ENCODE measurements at places on chromosomes 2 and 18. TPM values are rescaled to one million over a fixed set of nuclear protein-coding genes. Genes with fewer than 3 reads are reported as not detected.

The AKAIN1 gene
- not detected for total RNA-seq

The PDE11A gene
- total RNA-seq, result 0.53 TPM

The RALBP1 gene
- 61.4 TPM for total RNA-seq

The TMEM169 gene
- 1.8 TPM for total RNA-seq

The FTCDNL1 gene
- 1.8 TPM for total RNA-seq

The CD8B2 gene
- not detected for total RNA-seq

The SATB2 gene
- 22.1 TPM for total RNA-seq

The CPS1 gene
- 9.0 TPM for total RNA-seq

The POTEF gene
- total RNA-seq, result 13.6 TPM

The PCARE gene
- not detected for total RNA-seq

The LIPG gene
- total RNA-seq, result 6.8 TPM

The SCYGR7 gene
- not detected for total RNA-seq

The SMYD1 gene
- total RNA-seq, result not detected

The PRSS56 gene
- total RNA-seq, result not detected

The CAPN14 gene
- total RNA-seq, result 0.11 TPM

The KCNG3 gene
- 15.5 TPM for total RNA-seq

The RGPD4 gene
- 0.05 TPM for total RNA-seq

The FNDC4 gene
- 14.1 TPM for total RNA-seq

The TUBA3E gene
- total RNA-seq, result 0.18 TPM

The COLEC12 gene
- 0.39 TPM for total RNA-seq

The DSC1 gene
- total RNA-seq, result not detected

The ACOXL gene
- total RNA-seq, result 15.8 TPM

The GPR45 gene
- total RNA-seq, result not detected

The PRKAG3 gene
- not detected for total RNA-seq

The TMEM185B gene
- 9.9 TPM for total RNA-seq

The RND3 gene
- total RNA-seq, result 55.8 TPM

The NPHP1 gene
- 2.5 TPM for total RNA-seq

The ZNF385B gene
- 2.2 TPM for total RNA-seq

The EDAR gene
- 0.05 TPM for total RNA-seq

The EVX2 gene
- total RNA-seq, result not detected

The EPB41L3 gene
- 20.1 TPM for total RNA-seq

The SERPINB5 gene
- 0.18 TPM for total RNA-seq

The EEF1B2 gene
- 596 TPM for total RNA-seq

The IL1RL2 gene
- total RNA-seq, result 0.11 TPM

The OR6B2 gene
- total RNA-seq, result not detected

The GALNT13 gene
- total RNA-seq, result 8.8 TPM

The DCDC2C gene
- not detected for total RNA-seq

The CRYBA2 gene
- total RNA-seq, result not detected

The GPR35 gene
- 0.22 TPM for total RNA-seq

The AQP12B gene
- total RNA-seq, result not detected

The SPEG gene
- total RNA-seq, result 57.8 TPM

The BMP10 gene
- not detected for total RNA-seq

The FAHD2B gene
- total RNA-seq, result 45.2 TPM

The UGT1A4 gene
- not detected for total RNA-seq

The DNPEP gene
- 67.6 TPM for total RNA-seq

The TRIM43 gene
- not detected for total RNA-seq

The NT5C1B gene
- total RNA-seq, result not detected

The ALPI gene
- not detected for total RNA-seq

The CXCR4 gene
- 1.3 TPM for total RNA-seq

The RAD51AP2 gene
- 0.30 TPM for total RNA-seq

The CFAP65 gene
- 0.48 TPM for total RNA-seq

The LRATD1 gene
- 2.3 TPM for total RNA-seq

The ARHGAP25 gene
- total RNA-seq, result 3.4 TPM

The LAMA1 gene
- 60.7 TPM for total RNA-seq

Data from WTC11 (cell line).